ENCODE measurements at places on chromosomes 6 and 20.
A peak's percentile ranks its signal among the peaks of the same experiment; 100 is the strongest.

- DNase-seq, result no peak
These were observed 268.8 kb downstream of the ZNF217 start for GRCh38 chr20:53324816-53325215.

DNA sequence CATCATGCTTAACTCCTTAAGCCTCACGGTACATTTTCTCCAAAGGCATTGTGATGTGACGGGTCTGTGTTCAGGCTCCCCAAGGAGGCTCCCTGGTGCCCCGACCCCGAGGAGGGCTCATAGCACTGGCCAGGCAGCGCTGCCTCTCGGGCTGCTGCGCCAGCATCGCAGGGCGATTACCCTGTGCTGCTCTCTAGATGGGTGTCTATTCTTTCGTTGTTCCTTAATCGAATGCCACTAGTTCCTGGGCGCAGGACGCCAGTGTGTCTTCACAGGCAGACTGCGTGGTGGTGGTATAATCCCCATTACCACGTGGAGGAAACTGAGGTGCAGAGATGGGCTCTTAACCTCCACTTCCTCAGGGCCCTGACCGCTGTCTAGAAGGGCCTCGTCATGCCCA, 267.4 kb downstream of the CDH4 start:
- DNase-seq, result no peak

- DNase-seq, result no peak
These were observed 747.8 kb downstream of the MAFB start for GRCh38 chr20:39941245-39941644.

- no peak for DNase-seq
These were observed 55.1 kb downstream of the ELOVL5 start for GRCh38 chr6:53293691-53294090.

DNA sequence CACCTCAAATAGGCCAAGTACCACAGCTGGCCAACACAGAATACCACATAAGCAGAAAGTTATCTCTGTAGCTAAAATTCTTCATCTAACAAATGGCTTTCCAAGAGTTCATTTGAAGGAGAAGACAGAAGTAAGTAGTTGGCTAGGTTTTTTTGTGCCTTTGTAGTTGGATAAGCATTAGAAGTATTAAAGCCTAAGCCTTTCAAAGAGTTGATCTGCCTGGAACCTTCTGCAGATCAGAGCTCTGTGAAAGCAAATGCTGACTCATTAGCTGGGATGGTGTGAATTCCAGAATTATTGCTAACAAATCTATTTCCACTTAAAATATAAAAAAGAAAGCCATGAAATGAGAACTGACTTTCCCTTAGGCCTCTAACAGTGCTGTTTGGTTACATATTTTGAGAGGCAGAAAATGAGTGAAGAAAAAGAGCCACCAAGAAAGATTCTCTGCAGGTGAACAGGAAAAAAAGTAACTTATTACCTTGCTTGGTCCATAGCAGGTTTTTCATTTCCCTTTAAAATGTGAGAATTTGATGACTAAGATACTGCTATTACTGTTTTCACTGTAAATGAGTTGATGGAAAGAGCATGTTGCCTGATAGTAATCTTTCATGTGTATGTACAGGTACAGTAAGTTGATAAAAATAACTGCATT, 763.2 kb upstream of the FLRT3 start:
- peak; percentile 54 for DNase-seq

- DNase-seq, result no peak
These were observed 137.9 kb downstream of the MAFB start for GRCh38 chr20:40551125-40551530.

- peak; percentile 59 for DNase-seq
These were observed 19.9 kb downstream of the EZR start for GRCh38 chr6:158799051-158799792.

GRCh38 chr6:90368601-90369000, 72.0 kb upstream of the BACH2 start:
- peak; percentile 77 for DNase-seq

DNA sequence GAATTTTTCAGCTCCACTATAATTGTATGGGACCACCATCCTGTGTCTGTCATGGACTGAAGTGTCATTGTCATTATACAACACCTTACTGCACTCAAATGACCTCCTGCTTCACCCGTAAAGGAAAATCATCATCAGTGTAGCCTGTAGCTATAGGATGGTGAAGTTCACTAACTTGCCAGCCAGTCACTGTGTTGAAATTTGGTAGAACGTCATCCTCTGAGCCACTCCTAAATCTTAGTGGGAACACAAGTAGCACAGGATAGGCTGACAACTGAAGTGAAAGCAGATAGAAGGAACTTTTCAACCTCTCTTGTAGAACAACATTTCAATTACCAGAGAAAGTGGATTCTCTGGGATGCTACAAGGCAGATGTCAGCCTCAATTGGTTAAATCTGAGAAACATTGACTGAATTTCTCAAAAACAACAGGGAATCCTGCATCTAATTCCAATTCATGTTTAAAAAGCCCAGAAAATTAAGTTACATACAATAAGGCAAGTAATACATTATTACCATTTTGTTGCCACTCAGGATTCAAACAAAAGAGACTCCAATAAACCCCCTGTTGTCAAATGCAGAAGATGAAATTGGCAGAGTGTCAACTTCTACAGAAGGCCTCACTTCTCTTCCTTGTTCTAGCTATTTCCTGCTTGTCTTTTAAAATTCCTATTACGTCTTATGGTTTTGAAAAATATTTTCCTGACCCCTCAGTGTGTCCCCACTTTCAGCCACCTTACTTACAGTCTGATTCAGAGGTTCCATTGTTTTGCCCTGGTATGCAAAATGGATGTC, 647.9 kb upstream of the AGPAT4 start:
- no peak for DNase-seq

DNA sequence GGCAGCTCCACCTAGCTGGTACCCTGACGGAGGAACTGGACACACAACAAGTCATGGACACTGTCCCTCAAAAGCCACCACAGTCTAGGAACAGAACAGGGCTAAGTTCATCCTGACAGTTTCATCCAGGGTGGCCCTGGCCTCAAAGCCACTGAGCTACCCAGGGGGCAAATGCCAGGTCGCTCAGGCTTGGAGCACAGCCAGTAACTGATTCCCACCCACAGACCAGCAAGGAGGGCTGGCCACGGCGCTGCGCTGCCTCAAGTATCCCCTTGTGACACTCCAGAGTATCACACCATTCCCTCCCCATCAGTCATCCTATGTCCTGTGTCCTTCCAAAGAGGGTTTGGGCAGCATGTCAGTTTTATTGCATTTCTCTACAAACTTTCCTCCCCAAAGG, 72.2 kb downstream of the GINS1 start:
- no peak for DNase-seq

- DNase-seq, result no peak
These were observed 768.4 kb upstream of the DEFB115 start for GRCh38 chr20:30488941-30489613.

DNA sequence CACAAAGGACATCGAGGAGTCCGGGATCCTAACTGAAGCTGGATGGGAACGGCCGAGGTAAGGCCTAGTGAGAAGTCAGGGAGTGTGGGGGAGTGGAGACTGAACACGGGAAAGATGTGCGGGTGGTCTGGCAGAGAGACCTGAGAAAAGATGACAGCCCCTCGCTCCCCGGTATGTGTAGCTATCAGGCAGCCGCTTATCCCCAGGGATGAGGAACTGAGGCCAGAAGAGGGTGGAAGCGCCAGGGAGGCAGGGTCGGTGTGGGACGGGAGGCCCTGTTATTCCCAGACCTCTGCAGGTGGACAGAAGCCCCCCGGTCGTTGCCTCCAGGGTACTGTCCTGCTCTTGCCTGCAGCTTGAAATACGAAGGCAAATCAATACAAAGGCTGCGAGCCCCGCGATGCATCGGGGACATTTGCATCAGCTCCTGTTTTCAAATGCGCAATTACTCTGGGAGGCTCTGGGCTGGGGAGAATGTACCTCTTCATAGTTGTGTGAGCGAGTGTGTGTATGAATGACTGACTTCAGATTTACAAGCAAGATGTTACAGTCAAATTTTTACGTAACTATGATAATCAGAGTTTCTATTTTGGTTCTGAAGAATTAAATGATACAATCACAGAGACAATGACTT, 221.3 kb downstream of the QKI start:
- no peak for DNase-seq

GRCh38 chr6:12849809-12850198, 133.2 kb downstream of the PHACTR1 start:
- DNase-seq, result peak; percentile 4

GRCh38 chr6:161128230-161128629, 136.7 kb downstream of the MAP3K4 start:
- no peak for DNase-seq

GRCh38 chr6:87487555-87487954, 14.8 kb downstream of the SLC35A1 start:
- DNase-seq, result peak; percentile 45

DNA sequence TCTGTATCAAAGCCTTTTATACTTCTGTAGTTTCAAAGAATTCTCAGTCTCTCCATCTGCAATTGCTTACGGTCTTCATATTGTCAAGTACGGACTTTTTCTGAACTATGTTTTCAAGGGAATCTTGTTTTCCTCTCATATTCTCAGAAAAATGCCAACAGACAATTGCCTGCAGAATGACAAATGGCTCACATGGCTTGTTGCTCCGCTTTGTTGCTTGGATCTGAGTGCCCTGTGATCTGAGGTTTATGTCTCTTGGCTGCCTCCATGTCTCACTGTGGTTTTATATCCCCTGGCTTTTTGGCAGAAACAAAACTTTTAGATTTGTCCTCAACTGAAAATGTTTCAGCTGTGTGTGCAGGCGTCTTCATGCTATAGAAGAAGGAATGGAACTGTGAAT, 285.4 kb upstream of the CHD6 start:
- DNase-seq, result no peak

DNA sequence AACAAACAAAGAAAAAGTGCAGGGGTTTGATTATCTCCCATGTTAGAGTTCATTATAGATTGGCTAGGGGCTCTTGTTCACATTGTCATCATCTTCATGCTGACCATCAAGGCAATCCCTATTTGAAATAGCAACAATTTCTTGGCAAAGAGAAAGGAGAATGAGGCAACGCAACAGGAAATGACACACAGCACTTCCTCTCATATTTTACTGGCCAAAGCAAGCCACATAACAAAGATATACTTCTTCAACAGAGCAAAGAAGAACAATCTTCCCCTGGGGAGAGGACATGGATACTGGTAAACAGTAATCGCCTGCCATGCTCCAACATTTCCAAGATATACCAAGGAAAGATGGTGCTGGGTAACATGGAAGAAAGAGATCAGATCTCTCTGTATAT, 29.8 kb downstream of the EPM2A start:
- DNase-seq, result peak; percentile 89

DNA sequence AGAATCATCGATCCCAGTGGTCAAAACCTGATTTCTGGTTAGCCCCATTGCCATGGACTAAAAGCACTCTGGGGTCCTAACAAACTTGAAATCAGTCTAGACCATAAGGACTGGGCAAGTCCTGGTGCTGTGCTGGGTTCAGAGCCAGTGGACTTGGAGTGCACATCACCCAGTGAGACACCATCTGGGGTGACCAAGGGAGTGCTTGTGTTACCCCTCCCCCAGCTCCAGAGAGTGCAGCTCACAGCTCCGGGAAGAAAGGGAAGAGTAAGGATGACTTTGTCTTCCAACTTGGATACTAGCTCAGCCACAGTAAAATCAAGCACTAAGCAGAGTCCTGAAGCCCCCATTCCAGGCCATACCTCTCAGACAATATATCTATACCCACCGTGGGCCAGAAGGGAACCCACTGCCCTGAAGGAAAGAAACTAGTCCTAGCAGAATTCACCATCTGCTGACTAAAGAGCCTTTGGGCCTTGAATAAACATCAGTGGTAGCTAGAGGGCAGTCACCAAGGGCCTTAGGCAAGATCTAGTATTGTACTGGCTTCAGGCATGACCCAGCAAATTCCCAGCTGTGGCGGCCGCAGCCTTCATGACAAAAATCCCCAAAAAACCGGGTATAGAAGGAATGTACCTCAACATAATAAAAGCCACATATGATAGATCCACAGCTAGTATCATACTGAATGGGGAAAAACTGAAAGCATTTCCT, 153.5 kb upstream of the OGFRL1 start:
- no peak for DNase-seq

DNA sequence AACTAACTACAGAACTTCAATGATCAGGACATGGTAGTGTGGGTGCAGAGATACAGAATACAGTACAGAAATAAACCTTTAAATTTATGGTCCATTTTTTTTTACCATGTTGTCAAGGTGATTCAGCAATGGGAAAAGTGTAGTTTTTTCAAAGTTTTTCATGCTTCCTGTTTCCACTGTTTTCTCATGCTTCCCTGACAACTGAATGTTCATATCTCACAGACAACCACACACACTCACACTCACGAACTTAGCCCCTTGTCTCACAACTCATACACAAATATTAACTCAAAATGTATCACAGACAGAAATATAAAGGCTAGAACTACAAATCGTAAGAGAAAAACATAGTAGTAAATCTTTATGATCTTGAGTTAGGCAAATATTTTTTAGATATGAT, 232.6 kb upstream of the CDYL start:
- DNase-seq, result peak; percentile 9

DNA sequence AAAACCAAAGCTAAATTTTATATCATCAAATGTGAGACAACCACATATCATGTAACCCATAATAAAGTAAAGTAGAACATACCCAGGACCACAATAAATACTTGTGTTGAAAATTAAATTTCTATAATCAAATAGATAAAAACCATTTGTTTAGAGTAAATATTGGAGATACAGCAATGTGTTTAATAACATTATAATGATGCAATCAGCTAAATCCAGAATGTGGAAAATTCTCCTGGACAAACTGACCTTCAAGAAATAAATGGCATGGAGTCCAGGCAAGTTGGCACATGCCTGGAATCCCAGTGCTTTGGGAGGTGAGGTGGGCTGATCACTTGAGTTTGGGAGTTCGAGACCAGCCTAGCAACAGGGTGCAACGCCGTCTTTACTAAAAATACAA, 84.0 kb downstream of the GPX5 start:
- DNase-seq, result no peak

GRCh38 chr20:11847827-11848226, 69.9 kb upstream of the BTBD3 start:
- no peak for DNase-seq

- DNase-seq, result no peak
These were observed 61.4 kb upstream of the LOC128125822 start for GRCh38 chr6:63510849-63511248.

GRCh38 chr20:46468508-46468907, 44.9 kb downstream of the ZNF334 start:
- DNase-seq, result no peak

DNA sequence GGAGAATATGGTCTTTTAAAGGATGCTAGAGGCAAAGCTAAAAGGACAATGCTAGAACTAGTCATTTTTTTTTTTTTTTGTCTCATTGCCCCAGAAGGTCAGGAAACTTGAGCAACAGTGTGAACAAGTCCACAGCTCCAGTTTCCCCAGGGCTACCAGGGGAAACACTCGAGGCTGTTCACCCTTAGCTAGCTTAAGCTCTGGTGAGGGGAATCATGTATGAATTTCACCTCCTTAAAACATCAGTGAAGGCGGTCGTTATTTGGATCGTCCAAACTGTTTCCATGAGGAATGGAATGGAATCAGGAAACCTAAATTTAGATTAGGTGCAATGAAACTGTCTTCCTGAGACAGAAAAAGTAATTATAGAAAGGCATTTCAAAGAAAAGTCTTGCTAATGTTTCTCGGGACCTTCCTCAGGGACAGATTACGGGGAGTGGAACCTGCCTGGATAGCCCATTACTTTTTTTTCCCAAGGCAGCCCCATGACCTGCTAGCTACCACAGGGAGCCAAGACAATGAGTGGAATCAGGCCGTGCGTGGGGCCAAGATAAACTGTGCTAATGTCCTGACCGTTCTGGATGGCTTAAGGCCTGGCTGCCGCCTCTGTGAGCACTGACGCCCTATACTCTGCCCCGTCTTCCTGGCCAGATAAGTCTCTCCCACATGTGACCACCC, 164.8 kb upstream of the SGK1 start:
- DNase-seq, result peak; percentile 41

GRCh38 chr20:2914160-2914559, 40.9 kb downstream of the PTPRA start:
- peak; percentile 16 for DNase-seq
